ENCODE measurements at places on chromosomes 7 and 10. TPM values are rescaled to one million over a fixed set of nuclear protein-coding genes. Genes with fewer than 3 reads are reported as not detected.

DNA sequence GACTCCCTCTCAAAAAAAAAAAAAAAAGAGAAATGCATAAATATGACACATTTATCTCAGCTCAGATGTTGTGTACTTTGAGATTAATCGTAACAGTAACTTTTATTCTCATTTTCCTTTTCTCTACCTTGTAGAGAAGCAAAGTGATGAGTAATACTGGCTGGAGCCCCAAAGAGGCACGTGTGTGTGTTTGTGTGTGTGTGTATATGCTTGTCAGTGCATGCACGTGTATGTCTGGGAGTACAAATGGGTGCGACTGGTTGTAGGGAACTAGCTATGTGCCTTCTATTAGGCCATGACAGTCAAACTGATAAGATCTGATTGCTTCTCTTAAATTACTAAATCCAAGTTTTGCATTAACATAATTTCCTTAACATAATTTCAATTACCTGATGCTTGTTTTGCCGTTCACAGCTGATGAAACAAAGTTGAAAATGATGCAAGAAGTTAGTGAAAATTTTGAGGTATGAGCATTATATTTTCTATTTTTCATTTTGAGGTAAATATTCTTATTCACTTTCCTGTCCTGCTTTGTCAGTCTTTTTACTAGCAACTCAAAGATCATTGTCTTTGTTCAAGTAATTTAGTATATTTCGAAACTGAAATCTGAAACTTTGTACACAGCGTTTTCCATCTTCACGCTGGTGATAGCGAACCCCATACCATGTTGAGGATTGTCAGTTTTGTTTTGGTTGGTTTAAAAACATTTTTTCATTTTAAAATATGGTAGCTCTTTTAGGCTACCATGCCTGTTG lies 3.4 kb downstream of the TRRAP start:
- H3K27ac ChIP-seq = no peak overlapping the region
- H3K4me3 ChIP-seq = no peak overlapping the region
- H3K36me3 ChIP-seq = peaks cover 26% of the 10 kb centered on the region
- H3K4me1 ChIP-seq = peaks cover 8% of the 10 kb centered on the region

DNA sequence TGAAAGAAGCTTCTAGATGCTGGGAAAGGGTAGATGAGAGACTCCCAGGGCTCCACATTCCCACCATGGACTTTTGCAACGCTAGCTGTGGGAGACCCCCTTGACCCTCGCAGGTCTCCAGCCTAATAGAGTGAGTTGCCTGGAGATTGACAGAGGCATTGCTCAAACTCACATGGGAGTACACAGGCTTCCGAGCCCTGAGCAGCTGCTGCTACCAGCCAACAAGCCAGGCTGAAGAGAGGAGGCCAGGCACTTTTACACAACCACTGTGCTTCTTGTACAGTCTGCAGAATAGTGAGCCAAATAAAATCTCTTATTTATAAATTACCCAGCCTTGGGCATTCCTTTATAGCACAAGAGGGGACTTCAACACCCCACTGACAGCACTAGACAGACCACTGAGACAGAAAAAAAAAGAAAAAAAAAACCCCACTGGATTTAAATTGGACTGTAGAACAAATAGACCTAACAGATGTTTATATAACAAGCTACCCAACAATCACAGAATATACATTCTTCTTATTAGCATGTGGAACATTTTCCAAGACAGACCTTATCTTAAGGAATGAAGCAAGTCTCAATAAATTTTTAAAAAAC lies 146.2 kb downstream of the ZFAND4 start:
- DNase-seq = no peak
- H3K27ac ChIP-seq = no peak overlapping the region
- H3K27me3 ChIP-seq = no peaks in the 10 kb centered on the region
- no peaks in the 10 kb centered on the region for H3K36me3 ChIP-seq
- no peak overlapping the region for H3K4me3 ChIP-seq

DNA sequence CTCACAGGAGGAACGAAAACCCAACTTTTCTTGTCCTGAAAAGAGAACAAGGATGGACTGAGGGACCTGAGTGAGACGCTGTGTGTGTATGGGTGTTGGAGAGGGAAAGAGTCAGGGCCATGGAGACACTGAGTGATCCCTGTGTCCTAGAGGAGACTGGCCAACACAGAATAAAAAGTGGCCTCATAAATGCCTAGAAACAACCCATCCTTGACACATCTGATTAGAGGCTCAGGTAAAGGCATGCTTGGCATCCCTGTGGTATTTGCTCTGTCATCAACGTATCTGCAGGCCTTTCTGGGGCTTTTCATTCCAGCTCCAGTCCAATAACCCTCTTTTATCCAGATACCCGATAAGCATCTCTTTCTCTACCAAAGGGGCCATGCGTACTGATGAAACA lies 86.3 kb downstream of the FGFR2 start:
- H3K27ac ChIP-seq = no peak overlapping the region
- no peaks in the 10 kb centered on the region for H3K36me3 ChIP-seq
- no peak for DNase-seq

DNA sequence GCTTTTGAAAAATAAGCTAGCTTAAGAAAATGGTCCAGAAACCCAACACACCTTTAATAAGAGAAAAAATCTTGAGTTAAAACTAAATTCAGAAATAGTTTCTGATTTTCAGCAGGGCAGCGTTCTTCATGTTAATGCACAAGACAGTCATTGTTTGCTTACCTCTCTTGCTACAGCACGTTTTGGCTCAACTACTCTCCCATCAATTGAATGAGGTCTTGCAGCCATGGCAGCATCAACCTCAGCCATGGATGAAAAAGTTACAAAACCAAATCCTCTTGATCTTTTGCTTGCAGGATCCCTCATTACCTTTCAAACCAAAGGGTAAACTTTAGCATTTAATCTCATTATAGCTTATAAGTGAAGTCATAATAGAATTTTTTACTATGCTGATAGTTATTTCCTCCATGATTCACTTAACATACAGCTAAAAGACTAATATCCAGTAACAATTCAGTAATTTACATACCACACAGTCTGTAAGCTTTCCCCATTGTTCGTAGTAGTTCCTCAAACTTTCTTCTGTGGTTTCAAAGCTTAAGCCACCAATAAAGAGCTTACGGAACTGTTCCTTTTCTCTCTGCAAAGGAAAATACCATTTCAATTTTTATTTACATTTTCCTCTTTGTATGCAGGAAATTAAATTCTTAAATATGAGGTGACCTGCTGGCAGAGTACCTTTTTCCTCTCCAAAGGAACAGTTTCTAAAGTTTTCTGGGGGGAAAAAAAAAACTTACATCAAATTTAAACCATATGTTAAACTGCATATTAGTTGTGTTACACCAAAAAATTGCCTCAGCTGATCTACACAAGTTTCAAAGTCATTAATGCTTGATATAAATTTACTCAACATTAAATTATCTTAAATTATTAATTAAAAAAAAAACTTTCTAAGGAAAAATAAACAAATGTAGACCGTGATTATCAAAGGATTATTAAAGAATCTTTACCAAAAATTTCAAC lies 3.1 kb downstream of the HNRNPA2B1 start:
- no peaks in the 10 kb centered on the region for H3K27me3 ChIP-seq
- peak overlapping the region; percentile 100 for H3K4me3 ChIP-seq
- peaks cover 41% of the 10 kb centered on the region for H3K36me3 ChIP-seq
- no peak overlapping the region for H3K27ac ChIP-seq

The TYW1B gene
- 1.8 TPM for total RNA-seq

The GARIN1A gene
- 5.9 TPM for total RNA-seq

The NPY gene
- total RNA-seq = not detected

The HERC4 gene
- total RNA-seq = 56.9 TPM

The ELOVL3 gene
- total RNA-seq = 0.62 TPM

Data from astrocyte (in vitro differentiated cells and primary cell).